AG09309 (cell line): ENCODE measurements at places on chromosomes 7 and 10.
A peak's percentile ranks its signal among the peaks of the same experiment; 100 is the strongest.

GRCh38 chr10:122524811-122525210, 35.7 kb upstream of the DMBT1 start:
- DNase-seq = no peak

DNA sequence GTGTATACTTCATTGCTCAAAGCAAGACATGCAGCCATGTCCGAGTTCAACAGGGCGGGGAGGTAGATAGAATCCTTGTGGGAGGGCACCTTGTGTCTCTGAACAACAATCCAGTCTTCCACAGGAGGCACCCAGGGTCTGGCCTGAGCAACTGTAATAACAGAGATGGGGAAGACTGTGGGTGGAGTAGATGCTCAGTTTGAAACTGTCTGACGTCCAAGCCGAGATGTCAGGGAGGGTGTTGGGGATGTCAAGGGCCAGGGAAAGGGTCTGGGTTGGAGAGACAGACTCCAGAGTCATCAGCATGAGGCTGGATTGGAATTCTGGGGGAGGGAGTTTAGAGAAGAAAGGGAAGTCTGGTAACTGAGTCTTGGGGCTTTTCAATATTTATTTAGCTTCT, 88.0 kb downstream of the FANK1 start:
- no peak for DNase-seq

DNA sequence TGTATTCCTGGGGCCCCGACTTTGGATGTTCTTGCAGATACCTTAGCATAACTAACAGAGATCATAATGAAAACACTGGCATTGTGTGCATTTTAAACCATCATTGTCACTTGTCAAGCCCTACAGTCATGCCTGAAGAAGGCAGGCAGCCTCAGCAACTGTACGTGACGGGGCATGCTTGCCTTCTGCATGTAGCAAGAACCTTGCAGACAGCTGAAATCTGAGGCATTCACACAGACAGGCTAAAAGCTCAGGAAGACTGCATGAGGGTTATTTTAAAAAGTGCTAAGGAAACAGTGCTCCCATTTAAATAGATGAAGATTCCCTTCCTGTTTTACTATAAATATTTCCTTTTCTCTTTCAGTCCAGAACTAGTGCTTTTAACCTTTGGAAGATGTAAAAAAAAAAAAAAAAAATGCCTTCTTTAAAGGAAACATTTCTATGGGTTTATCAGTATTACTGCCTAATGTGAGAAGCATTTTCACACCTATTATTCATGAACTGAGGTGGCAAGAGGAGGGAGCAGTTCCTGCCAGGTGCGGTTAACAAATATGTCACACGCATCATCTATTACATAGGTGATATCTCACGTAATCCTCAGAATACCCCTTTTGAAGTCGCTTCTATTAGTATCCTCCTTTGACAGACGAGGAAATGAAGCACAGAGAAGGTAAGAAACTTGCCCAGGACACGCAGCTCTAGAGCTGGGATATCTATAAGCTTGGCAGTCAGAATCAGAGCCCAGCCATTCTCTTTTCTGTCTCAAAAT, 88.1 kb downstream of the PRKCQ start:
- no peak for DNase-seq

DNA sequence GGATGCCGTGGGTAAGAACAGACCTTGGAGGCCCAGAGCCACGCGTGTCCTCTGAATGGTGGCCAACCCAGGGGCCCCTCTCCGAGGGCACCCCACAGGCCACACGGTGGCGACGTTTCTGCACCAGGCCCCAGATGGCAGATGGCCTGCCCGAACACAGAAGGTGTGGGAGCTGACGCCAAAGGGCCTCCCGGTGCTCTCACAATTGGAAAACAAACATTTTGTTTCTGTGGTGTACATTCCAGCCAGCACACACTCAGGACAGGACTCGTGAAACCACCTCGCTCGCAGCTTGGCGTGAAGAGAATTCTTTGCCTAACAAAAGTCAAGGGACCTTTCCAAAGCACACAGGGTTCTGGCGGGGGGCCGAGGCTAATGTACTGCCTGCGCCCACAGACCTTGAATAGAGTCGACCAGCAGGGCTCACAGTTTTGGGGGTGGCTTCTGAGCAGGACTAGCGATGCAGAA, 112.1 kb downstream of the FAM53B start:
- no peak for DNase-seq

DNA sequence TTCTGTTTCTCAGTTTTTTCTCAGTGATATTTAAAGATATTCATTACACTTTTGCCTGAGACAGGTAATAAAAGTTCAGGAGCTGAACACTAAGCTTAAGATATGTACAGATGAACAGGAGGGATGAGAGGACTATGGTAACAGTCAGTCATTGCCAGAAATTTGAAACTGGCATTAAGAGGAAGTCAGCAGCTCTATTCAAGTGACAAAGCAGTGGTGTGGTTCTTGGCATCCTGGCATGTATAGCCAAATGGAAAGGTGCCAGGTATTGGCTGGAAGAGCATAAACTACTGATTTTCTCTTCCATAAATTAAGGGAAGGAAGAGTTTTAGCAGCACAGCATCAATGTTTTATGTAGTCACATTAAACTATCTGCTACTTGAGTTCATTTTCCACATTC, 22.7 kb downstream of the HOXA1 start:
- DNase-seq = no peak

DNA sequence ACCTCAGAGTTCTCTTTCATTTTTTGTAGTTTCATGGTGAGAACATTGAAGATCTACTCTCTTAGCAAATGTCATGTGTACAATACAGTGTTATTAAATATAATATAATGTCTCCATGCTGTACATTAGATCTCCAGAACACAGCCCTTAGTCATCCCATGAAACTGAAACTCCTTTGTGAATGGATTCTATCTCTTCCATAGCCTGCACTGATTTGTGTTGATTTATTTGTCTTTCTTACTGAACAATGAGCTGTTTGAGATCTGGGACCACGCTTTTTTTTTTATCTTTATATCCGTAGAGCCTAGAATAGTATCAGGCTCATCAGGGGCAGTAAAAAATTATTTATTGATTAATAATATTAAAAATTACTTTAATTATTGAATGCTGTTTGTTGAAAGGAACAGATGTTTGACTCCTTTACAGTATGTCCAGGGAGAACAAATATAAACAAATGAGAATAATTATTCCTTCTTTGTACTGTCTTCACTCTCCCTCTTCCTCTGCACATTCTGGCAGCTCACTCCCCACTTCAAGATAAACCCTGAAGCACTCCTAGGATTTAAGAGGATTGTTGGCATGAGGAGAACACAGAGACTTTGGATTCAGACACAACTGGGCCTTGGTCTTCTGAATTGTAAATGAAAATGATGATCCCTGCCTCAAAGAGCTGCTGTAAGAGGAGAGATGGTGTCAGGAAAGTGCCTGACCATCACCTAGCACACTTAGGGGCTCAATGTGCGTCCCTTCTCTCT, 81.6 kb upstream of the MSRB2 start:
- no peak for DNase-seq

GRCh38 chr7:7876419-7876818, 92.2 kb upstream of the GLCCI1 start:
- DNase-seq = no peak

DNA sequence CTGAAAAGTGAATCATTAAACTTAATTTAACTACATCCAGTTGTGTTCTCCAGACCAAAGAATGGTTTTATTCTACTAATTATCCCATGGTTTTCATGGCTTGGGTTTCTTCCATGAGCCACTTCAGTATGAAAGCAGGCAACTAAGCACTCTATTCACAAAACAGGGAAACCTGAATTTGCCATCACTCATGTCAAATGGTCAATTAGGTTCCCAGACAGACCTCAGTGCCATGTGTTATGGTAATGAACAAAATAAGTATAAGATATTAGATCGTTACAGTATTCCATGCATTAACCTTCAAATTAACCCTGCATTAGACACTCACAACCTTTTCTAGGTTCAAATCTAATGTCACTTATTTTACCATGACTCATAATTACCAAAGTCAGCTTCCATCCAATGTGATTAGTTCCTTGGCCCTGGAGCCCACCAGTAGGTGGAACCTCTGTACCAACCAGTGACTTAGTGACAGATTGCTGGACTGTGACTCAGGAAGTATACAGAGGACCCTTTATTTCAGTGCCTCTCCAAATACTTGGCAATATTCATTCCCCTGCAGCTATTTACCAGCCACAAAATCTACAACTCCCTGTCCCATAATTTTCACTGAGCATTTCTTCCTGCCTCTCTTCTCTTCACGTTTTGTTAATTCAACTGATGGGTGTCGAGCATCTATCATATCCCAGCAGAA, 1270.2 kb upstream of the SORCS1 start:
- no peak for DNase-seq

GRCh38 chr7:32163141-32163806, 93.1 kb upstream of the PDE1C start:
- peak; percentile 75 for DNase-seq

DNA sequence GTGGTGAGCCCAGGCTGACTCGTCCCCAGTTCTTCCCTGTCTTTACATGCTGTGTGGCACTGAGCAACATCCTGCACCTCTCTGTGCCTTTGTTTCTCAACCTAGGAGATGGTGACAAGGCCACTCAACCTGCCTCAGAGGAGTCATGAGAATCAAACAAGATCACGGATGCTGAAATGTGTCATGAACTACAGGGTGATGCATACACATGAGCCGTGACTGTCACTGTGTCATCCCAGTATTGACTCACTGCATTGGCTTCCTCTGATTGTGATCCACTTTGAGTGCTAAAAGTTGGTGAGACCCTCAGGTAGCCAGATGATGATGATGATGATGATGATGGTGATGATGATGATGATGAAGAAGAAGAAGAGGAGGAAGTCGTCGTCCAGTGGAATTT, 11.5 kb downstream of the C10orf71 start:
- no peak for DNase-seq

DNA sequence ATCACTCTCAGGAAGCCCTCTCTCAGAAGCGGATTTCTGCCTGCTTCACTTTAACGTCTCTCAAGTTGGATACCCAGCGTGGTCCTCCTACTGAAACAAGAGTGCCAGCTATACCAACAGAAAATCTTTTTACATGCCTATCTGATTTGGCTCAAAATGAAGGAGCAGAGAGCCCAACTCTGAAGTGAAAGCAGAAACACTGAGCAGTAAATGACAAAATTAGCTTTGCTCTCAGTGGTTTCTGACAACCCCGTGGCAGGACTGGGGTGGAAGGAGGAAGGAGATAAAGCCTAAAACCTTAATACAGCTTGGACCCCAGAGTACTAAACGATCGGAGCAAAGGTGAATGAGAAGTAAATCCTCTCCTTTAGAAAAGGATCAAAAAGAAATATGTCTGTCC, 25.1 kb upstream of the GPR37 start:
- DNase-seq = no peak

DNA sequence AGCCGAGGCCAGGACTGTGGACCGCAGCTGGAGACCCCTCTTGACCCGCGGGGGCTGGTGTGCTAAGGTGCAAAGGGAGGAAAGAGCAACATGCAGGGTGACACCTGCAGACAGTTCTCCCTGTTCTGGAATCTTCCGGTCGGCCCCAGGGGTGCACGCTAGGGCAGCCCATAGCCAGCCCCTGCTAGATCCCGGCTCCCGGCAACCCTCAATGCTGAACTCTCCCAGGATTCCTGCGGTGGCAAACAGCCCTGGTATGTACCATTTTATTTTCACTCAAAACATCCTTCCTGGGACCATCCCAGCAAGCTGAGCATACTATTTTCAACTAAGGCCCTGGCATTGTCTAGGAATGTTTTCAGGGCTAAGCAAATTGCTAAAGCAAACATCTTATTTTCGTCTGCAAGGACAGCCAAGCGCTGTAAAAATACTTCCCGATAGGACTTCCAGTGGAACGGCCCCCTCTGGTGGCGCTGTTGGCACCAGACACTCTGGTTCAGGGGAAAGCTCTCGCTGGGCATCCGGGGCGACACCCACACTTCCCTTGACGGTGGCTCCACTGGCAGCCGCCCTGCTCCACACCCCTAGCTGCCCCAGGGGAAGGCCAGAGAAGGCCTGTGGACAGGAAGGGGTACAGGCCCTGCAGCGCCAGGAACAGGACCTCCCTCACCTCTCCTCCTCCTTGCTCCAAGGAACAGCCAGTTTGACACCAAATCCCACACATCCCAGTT, 99.4 kb downstream of the CTBP2 start:
- DNase-seq = peak; percentile 81

DNA sequence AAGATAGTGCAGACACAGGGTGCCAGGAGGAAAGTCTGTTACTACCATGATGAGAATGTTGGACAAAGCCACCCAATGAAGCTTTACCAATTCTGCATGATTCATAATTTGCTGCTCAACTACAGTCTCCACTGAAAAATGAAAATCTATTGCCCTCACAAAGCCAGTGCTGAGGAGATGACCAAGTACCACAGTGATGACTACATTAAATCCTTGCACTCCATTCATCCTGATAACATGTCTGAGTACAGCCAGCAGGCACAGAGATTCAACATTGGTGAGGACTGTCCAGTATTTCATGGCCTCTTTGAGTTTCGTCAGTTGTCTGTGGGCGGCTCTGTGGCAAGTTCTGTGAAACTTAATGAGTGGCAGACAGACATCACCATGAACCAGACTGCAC, 144.0 kb downstream of the PLCE1 start:
- DNase-seq = no peak

DNA sequence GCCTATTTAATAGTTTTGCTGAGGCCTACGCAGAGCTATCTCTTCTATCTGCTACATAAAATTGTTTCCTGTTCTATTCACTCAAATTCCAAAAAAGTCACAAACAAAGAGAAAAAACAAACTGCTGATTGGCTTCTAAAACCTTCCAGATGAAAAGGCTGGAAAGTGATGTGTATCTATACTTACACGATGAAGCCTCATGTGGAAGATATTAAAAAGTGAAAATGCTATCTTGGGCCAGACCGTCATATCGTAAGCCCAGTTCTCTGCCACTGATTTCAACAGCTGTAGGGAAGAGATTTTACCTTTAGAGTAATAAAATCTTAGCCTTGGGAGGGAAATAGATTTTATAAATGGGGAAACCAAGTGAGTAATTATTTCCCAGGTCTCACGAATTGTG, 394.8 kb downstream of the KIF20B start:
- no peak for DNase-seq

DNA sequence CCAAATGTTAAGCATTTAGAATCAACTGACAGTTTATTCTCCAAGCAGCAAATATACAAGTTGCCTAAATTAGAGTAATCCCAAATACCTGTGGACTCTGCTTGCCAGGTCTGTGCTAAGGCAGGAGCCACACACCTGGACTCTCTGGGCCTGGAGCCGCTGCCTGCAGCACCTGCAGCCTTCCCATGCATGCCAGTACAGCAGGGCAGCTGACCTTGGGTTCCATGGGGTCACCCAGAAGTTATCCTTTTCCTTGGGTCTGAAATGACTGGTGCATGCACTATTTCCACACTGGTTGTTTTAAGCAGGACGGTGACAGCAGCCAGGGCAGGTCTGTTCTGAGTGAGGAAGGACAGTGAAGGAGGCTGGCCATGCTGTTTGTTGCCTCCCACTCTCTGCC, 573.2 kb downstream of the GLRX3 start:
- DNase-seq = no peak
